ENCODE measurements at places on chromosomes 7 and 10.

DNA sequence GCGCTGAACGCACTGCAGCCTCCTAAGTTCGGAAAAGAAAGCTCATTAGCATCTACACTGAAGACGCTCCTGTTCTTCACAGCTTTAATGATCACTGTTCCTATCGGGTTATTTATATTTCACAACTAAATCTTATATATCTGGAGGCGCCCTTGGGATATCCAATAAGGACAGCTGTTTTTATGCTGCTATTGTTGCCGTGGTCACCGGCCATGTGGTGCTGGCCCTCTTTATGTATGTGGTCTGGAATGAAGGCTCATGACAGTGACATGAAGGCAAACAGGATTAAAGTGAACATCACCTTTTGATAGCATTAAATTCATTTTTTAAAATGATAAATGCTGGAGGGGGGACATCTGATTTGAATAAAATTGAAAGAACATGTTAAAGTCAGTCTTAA is 8.8 kb downstream of the BLVRA start:
- no peak for DNase-seq

DNA sequence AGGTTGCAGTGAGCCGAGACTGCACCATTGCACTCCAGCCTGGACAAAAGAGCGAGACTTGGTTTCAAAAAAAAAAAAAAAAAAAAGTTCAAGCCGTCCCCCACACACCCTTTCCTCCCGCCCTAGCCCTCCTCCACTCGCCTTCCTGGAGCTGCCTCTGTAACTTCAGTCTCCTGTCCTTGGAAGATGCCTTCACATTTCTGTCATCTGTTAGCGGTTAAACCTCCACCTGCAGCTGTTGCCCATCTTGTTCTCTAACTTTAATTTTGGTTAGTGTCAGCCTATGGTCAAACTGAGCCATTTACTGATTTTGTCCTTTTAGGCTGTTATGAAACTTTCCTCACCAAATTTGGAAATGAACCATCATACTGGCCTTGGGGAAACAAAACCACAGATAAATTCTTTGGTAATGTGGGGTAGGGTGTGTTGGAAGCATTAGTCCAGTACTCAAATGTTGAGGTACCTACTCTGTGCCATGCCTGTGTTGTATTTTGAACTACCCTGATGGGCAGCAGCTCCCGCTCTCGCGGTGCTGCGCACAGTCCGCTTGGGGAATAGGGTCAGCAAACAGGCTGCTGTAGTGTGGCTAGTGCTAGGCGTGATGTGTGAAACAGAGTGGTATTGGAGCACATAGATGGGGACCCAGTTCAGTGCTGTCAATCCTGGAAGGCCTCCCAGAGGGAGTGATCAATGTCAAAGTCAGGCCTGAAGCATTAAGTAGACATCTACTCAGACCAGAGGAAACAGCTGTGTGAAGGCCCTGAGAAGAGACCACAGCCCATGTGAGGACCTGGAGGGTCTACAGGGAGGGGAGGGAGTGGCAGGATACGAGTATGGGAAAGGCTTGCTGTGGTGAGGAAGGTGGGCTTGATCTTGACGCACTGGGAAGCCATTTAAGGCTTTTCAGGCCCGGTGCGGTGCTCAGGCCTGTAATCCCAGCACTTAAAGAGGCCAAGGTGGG is 26.9 kb downstream of the SFXN4 start:
- no peak for DNase-seq

DNA sequence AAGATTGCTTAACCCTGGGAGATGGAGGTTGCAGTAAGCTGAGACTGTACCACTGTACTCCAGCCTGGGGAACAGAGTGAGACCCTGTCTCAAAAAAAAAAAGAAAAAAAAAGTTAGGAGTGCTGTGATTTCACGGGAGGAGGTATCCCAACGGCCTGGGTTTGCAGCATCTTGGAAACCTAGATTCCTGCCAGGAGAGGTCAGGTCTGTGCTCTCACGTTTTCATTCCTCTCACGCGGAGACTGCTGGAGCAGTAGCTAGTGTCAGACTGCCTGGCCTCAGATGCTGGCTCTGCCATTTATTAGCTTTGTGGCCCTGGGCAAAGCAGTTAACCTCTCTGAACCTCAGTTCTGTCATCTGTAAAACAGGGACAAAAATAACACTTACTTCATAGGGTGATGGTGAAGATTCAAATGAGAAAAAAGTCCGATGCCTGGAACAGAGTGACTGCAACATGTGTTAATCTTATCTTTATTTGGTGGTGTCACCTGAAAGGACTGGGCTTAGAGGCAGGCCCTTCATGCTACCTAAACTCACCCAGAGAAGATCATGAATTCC is 94.9 kb downstream of the GAD2 start:
- DNase-seq, result no peak

- no peak for DNase-seq
Measured at GRCh38 chr10:63703113-63703670, 182.0 kb downstream of the REEP3 start.

GRCh38 chr7:106793015-106793975 is 71.8 kb upstream of the PIK3CG start:
- DNase-seq, result peak; percentile 56

DNA sequence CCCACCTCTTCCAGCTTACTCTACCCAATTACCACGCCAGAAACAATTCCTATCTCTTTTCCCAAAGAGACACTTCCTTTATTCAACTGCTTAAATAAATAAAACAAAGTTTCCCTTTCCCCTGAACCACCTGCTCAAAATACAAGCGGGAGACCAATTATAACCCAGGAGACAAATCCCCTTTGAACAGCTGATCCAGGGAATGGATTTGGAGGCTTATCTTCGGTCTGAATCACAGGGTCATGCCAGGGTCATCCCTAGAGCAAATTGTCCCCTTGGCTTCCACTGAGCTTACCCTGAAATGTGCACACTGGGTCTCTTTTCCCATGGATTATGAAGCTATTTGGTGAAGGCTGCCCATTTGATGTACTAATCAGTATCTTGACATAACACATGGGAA is 99.9 kb upstream of the JAZF1 start:
- no peak for DNase-seq
